ENCODE measurements at places on chromosomes 1 and 21.

- no peak for DNase-seq
Observed at GRCh38 chr21:14300074-14300473, 82.9 kb downstream of the HSPA13 start.

GRCh38 chr1:82844911-82845827 lies 1044.4 kb downstream of the ADGRL2 start:
- no peak for DNase-seq

DNA sequence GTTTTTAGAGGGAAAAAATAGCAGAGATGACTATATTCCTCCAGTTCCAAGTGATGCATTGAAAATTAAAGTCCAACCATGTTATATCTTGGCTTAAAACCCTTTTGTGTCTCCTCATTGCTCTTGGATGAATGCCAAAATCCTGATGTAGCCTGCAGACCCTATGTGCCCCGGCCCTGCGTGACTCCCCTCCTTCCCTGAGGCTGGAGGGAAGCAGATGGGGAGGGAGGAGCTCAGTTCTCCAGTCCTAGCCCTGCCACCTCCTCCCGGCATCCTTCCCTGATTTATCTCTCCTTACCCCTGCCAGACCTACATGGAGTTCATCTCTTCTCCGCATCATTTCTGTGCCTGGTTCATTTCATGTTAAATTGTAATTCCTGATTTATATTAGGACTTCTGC lies 397.4 kb downstream of the PTPRU start:
- DNase-seq, result no peak

DNA sequence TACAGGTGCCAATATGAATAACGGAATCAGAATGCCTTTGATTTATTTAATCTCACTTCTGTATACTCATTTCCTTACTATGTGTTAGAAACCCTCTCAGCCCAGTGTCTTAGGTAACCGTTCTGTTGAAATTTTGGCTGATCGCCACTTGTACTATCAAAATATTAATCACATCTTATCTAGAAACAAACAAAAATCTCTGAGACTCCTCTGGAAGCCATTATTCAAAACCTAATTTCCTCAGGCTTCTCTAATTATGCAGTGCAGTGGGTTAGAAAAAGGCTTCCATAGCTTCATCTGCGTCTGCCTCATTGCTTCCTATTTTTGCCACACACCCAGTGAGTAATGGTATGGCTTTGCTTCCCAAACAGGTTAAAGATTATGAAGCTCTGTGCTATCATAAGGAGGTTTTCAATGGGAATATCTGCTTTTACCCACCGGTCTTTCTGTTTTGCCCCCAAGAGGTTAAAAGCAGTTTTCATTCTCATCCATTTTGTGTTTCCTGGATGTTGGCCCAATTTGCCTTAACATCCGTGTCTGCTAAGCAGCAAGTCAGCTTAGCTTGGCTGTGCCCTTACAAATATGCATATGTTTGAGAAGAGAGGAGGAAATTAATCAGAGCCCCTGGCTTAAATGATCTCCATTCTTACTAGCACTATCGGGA lies 129.6 kb downstream of the RYR2 start:
- DNase-seq, result no peak

DNA sequence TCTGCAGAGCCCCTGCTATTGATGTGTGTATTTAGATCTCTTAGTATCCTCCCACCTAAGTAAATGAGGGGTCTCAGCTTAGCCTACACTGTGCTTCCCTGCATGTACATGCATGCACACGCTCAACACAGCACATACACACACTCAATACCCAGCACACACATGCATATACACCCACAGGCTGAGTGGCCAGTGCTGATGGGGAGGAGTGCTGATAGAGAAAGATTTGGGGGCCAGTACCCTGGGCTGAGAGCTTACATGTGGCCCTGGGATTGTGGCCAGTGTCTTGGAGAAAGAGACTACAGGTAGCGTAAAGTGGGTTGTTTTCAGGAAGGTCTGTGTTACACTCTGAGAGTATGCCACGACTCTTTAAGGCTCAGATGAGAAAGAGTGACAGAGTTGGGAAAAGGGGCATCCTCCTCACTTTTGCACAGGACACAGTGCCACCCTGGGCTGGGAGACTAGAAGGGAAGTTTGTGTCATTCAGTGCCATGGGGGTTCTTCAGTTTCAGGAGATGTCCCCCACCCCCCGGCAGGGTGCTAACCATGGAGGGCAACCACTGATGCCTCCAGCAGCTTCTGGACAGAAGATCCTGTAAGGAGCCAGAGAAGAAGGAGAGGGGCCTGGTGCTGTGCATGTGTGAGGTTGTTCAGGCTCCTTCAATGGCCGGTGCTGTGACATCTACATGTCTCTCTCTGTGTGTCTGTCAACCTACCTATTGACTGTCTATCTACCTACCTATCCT lies 166.8 kb downstream of the RHOU start:
- no peak for DNase-seq

DNA sequence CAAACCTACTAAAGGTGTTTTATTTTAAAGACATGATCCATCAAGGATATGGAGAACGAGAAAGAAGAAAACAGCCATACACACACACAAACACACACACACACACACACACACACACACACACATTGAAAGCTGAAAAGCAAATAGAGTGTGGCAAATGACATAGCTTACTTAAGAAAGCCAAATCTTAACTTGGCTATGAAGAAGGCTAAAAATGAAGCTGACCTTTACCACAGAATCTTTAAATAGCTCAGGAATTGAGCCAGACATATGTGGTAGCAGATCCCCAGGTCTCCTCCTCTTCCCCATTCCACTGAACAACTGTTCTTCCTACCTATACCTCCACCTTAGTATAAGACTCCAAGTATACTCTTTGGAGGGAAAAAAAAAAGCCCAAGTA lies 185.6 kb downstream of the CLEC20A start:
- DNase-seq, result no peak

GRCh38 chr1:7187112-7187493 lies 401.8 kb downstream of the CAMTA1 start:
- no peak for DNase-seq

DNA sequence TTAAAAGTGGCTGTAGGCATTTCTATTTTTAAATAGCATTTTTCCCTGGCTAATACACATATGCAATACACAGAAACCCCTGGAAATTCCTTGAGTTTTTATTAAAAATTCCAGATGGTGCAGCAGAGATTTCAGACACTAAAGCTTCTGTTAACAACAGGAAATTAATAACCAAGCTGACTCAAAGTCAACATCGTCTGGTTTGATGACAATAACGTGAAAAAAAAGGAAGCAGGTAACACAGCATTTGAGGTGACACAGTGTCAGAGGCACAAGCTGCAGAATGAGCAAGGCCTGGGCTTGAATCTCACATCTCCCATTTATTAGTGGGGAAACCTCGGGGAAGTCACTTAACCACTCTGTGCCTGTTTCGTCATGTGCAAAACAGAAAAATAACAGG lies 64.6 kb upstream of the GJB5 start:
- no peak for DNase-seq

DNA sequence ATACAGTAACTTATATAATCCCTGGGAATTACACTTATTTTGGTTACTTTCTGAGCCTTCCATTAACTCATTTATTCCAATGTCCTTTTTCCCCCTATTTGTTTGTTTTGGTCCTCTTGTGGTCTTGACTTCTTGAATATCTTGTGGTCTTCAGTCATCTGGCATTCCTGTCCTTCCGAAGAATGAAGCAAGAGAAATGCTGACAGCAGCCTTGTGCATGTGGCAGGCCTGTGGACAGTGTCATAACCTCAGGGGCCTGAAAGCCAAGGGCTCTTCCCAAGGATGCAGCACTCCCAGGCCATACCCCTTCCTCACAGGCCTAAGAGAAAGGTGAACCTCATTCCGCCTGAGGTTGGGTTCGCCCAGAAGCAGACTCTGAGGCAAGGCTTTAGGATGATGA lies 470.2 kb downstream of the DISC1 start:
- no peak for DNase-seq

- DNase-seq, result no peak
Observed at GRCh38 chr1:247471445-247472016, 13.6 kb upstream of the OR2B11 start.

GRCh38 chr1:219277304-219278105 lies 103.8 kb downstream of the LYPLAL1 start:
- DNase-seq, result no peak

DNA sequence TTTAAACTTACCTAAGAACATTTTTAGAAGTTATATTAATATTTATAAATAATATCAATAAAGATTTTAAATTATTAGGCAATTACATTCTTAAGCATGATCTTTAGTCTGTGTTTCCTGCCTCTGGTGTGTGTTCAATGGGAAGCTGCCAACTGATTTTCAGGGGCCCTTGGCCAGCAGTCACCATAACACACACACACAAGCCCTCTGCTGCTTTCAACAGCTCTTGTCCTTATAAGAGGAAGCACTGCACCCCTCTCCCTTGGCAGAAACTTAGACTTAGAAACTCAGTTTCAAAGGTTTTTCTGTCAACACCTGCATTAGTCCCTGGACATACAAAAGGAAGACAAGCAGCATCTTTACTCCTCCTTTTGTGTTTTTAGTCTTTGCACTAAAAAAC lies 81.4 kb downstream of the VAV3 start:
- peak; percentile 45 for DNase-seq

DNA sequence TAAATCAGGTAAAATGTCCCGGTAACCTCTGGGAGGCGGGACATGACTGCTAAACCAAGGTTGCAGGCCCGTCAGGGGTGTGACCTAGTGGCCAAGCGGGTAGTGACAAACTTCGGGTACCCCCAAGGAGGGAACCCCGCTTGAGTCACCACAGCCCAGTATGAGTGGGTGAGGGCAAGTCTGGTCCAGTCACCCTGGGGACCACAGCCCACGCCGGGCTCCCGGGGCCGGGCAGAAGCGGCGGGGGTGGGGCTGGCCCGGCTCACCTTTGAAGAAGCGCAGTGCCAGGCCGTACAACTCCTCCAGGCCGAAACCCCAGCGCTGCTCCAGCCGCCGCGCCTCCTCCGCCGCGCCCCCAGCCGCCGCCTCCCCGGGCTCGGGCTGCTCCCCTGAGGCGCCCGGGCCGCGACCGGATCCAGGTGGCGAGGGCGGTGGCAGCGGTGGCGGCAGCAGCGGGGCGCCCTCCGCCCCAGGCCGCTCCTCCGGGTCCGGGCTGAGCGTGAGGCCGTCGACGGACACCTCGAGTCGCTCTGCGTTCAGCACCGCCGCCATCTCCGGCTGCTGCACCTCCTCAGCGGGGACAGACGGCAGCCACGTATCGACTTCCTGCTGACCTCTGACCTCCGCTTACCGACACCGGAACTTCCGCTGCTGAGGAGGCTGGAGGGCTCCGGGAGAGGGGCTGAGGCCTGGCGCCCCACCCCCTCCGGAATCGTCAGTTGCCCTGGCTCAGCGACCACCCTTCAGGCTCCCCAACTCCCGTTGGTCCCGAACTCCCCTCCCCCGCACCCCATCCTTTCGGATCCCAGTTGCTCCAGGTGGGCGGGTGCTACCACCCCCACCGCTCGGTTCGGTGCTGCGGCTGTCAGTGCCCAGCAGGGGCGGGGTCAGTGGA lies at the start of gene ACBD3:
ACBD3 (minus strand) TSS at position 618 of the 895 bp plus-strand sequence; CDS start at position 552, 66 bp downstream.
- peak; percentile 92 for DNase-seq

- DNase-seq, result no peak
Observed at GRCh38 chr1:179323436-179323835, 29.8 kb downstream of the SOAT1 start.

DNA sequence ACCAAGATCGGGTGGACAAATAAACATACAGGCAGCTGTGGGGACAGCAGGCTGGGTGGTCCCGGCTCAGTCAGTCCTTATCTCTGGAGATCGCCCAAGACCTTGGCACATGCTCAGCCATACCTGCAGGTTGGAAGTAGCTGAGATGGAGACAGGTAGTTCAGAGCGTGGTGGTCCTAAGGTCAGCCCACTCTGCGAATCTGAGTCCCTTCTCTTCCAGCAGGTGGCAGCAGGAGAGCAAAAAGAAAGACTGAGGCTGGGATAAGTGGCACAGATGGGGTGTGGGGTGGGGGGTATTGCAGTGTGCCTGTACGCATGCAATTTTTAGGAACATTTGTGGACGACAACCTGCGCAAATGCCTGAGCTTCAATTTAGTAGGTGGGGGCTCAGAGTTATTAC lies 104.9 kb downstream of the TENT5C start:
- DNase-seq, result peak; percentile 28

DNA sequence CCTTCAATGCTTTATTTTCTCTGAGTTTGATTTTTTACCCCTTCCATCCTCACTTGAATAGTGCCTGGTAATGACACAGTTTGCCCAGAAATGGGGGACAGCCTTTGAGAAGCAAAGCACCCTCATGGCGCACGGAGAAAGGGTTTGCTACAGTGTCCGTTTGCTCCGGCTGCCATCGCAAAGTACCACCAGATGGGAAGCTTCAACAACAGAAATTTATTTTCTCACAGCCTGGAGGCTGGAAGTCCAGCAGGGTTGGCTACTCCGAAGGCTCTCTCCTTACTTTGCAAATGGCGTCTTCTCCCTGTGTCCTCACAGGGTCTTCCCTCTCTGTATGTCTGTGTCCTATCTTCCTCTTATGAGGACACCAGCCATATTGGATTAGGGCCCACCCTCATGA lies 327.7 kb upstream of the KAZN start:
- no peak for DNase-seq

DNA sequence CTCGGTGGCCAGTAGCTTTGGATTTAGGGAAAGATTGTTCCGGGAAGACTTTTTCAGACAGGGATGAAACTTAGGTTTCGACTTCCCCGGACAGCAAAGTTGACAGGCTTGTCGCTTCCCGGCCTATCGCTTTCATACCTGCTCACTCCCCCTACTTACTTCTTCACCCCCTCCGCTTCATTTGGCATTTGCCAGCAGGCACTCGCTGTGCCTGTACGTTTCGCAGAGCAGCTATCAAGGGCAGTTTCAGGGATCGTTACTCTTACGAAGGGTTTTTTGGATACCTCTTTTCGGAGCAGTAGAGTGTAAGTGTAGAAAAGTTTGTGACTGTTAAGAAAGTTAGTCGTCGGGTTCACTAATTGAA lies 393 bp downstream of the BLZF1 start:
- peak; percentile 34 for DNase-seq

DNA sequence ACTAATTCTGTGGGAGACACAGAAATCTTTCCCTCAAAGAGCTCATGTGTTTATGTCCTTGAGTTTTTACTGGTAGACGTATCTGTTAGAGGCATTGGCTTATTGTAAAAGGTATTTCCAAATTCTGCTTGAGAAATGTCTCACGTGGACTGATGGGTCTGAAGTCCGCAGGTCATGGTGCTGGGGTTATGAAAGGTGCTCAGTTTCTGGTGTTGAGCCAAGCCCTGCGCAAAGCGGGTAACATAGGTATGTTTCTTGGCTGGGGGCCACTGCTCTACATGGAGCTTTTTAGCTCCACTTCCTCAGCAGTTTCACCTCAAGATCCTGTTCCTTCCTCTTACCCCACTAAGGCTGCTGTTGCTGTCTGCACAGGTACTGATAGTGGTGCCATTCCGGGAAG lies 10.8 kb downstream of the UTP25 start:
- DNase-seq, result no peak

- DNase-seq, result no peak
Observed at GRCh38 chr1:203076031-203076511, 9.7 kb downstream of the MYOG start.

DNA sequence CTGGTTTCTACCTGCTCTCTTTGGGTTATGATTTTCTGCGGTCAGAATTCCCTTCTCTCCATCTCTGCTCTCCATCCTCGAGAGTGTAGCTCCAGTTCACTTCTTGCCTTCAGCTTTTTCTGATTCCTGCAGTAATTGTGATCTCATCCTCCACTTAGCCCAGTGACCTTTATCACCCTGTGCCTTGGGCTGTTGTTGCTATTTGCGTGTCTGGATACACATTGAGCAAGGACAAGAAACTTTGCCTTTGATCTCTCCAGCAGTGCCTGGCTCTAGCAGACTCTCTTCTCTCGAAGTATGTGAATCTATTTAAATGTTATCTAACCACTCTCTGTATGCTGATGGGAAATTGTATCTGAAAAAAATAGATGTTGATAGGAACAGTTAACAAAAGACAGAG lies 76.4 kb upstream of the MARK1 start:
- DNase-seq, result no peak

GRCh38 chr1:214604523-214604922 lies 1.5 kb downstream of the CENPF start:
- DNase-seq, result no peak
